Activated naive CD8-positive, alpha-beta T cell treated with anti-CD3 and anti-CD28 coated beads for 36 hours (primary cell): ENCODE measurements at places on chromosomes 1 and 21. TPM values are rescaled to one million over a fixed set of nuclear protein-coding genes. Genes with fewer than 3 reads are reported as not detected.

DNA sequence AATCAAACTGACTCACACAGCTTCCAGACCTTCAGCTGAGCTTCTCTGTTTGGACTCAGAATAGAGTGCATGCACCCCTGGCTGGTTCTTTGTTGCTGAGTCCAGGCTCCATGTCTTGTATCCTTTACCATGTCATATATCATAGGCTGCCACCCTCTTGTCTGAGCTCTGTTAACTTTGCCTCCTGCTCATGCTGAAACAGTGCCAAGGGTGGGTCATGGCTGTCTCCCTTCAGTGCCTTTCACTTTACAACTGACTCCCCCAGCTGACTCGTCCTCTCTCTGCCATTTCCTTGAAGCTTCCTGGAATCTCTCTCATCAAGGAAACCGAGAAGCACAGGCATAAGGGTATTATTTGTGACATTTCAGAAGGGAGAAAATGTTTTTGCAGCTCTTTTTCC is 885.3 kb downstream of the TTLL7 start:
- DNase-seq = no peak

The PFKFB2 gene
- 3.9 TPM for total RNA-seq

The CD48 gene
- 385 TPM for total RNA-seq

The PROX1 gene
- not detected for total RNA-seq

DNA sequence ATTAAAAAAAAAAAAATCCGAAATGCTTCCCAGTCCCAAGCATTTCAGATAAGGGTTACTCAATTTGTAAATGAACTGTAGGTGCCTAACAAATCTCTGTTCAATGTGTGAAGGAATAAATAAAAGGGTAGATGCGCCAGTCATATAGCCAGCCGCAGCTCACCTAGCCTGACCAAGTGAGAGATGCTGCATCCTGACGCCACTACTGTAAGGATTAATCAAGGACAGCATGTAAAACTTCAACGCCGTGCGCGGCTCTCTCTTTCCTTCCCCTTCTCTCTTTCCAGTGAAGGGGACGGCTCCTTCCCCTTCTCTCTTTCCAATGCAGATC is 441 bp downstream of the PPT1 start:
- DNase-seq = no peak

The RBP7 gene
- not detected for total RNA-seq

The KCNH1 gene
- not detected for total RNA-seq

The C1orf159 gene
- 19.0 TPM for total RNA-seq

The CD52 gene
- 278 TPM for total RNA-seq

GRCh38 chr21:41479686-41480085 is 28.3 kb downstream of the TMPRSS2 start:
- DNase-seq = no peak

- DNase-seq = no peak
Measured at GRCh38 chr1:238232084-238232710, 341.5 kb upstream of the ZP4 start.

GRCh38 chr1:17346046-17346789 is 25.8 kb upstream of the PADI6 start:
- DNase-seq = no peak

DNA sequence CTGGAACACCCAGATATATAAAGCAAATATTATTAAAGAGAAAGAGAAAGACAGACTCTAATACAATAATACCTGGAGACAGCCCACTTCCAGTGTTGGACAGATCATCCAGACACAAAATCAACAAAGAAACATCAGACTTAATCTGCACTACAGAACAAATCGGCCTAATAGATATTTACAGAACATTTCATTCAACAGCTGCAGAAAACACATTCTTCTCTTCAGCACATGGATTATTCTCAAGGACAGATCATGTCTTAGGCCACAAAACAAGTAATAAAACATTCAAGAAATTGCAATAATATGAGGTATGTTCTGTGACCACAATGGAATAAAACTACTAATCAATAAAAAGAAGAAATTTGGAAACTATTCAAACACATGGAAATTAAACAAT is 398.3 kb upstream of the DUSP10 start:
- DNase-seq = no peak

GRCh38 chr1:153734396-153735089 is 6.7 kb downstream of the INTS3 start:
- DNase-seq = no peak

GRCh38 chr1:95655321-95656020 is 421.5 kb downstream of the RWDD3 start:
- DNase-seq = no peak

The ZC3H12A gene
- 29.2 TPM for total RNA-seq

DNA sequence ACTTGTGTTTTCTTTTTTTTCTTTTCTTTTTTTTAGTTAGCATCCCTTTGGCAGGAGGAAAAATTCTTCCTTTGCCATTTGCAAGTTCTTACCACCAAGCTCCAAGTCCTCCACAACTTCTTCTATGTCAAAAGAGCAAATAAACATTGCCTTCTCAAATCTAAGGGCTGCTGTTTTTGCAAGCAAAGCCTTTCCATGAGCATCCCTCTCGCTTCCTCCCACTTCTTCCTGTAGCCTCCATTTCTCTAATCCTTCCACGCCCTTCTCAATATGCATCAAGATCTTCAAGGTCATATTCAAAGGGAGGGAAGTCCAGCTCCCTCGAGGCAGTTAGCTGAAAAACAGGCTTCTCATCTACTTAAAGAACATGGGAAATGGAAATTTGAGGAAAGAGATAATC is 147.1 kb downstream of the ADSS2 start:
- no peak for DNase-seq

DNA sequence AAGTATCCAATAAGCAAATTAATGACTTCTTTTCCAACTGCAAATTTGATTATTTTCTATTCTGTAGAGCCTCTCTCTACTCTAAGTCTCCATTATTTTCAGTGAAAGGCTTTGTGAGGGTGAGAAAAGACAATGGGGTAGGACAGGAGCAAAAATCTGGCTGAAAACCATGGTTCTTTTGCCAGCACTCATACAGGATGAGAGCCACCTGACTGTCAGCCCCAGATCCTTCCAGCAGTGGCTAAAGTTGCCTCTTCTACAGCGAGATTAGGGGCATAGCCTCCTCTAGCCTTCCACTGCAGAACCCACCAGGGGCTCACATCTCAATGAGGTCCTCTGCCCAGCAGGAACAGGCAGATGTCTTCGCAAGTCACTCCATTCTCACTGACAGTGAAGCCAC is 23.7 kb downstream of the NMNAT2 start:
- DNase-seq = no peak

DNA sequence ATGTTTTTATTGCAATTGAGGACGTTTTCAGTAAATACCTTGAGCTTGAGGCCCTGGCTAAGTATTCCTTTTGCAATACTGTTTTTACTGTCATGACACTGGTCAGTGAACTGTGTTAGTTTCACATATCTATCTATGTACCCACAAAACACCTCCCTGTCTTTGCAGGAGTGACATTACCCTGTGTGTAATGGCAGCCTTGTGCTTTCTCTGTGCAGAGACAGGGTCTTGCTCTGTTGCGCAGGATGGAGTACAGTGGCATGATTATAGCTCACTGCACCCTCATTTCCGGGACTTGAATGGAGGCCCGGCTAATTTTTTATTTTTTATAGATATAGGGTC is 8.9 kb downstream of the YBX1 start:
- DNase-seq = no peak
